ENCODE measurements at places on chromosomes 5 and 9.

- DNase-seq, result no peak
Measured at GRCh38 chr5:41410307-41410706, 100.1 kb downstream of the PLCXD3 start.

- DNase-seq, result no peak
Measured at GRCh38 chr9:3936520-3937235, 363.2 kb downstream of the GLIS3 start.

GRCh38 chr9:93301291-93301811, 117.4 kb downstream of the WNK2 start:
- no peak for DNase-seq

DNA sequence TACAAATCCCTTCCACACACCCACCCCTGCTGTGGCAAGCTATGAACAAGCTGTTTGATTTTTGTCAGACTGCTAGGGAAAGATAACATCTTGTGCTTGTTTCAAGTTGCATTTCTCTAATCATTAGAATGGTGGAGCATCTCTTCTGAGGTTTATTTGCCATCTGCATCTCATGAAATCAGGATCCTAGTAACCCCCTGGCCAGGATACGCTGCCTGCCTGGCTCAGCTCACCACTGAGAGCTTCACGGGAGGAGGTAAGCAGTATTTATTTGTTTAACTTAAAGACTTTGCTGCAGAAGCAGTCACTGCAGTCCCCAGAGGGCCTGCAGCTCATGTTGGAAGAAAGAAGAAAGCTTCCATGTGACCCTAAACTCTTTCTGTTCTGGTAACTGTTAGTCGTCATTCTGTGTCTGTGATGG, 83.3 kb upstream of the CXCL14 start:
- DNase-seq, result no peak

- no peak for DNase-seq
Measured at GRCh38 chr5:64836190-64836755, 67.5 kb downstream of the CWC27 start.

- DNase-seq, result no peak
Measured at GRCh38 chr5:72110394-72111013, 3.2 kb downstream of the MAP1B start.

GRCh38 chr5:79143684-79144379, 32.2 kb downstream of the BHMT start:
- no peak for DNase-seq

GRCh38 chr9:27519466-27520465, 4.3 kb upstream of the IFNK start:
- DNase-seq, result no peak

DNA sequence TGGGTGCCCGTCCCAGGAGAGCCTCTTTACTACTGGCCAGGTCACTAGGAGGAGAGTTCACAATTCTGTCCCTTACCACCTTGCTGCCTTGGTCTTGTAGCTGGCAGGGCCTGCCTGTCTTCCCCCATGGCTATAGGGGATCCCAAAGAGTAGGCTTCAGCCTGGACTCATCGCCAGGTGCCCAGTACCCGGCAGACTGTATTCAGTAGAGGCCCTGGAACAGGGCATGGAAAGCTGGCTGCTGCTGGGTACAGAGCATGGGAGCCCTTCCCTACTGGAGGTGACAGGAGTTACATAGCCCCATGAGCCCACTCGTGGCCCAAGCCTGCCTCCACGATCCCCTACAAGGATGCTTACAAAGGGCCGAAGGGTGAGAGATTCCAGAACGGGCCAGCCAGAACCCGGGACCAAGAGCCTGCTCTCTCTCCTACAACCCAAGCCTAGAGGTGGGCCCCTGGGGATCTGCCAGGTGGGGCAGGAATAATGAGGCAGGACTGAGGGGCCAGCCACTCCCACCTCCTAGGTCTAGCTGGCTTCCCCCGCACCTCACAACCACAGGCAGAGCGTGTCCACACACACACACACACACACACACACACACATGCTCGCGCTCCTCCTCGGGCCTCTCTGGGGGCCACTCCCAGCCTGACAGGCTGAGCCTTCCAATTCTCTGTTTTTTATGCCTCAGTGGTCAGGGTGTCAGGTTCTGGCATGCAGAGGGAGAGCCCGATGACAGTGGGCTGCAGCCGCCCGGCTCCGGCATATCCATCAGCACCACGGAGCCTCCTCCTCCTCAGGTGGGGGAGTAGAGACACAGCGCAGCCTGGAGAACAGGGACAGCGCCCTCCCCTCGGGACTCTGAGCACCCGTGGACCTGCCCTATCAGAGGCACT, 186.0 kb downstream of the PAX5 start:
- no peak for DNase-seq

- no peak for DNase-seq
Measured at GRCh38 chr9:99505936-99506335, 283.9 kb downstream of the SEC61B start.
